ENCODE measurements at places on chromosomes 1 and 21.

- H3K36me3 ChIP-seq, result no peaks in the 10 kb centered on the region
- peaks cover 31% of the 10 kb centered on the region for H3K4me1 ChIP-seq
- peak overlapping the region; percentile 91 for H3K27ac ChIP-seq
- no peak for DNase-seq
- H3K4me3 ChIP-seq, result peak overlapping the region; percentile 82
Measured at GRCh38 chr1:225651872-225652728, 823 bp downstream of the ENAH start.

DNA sequence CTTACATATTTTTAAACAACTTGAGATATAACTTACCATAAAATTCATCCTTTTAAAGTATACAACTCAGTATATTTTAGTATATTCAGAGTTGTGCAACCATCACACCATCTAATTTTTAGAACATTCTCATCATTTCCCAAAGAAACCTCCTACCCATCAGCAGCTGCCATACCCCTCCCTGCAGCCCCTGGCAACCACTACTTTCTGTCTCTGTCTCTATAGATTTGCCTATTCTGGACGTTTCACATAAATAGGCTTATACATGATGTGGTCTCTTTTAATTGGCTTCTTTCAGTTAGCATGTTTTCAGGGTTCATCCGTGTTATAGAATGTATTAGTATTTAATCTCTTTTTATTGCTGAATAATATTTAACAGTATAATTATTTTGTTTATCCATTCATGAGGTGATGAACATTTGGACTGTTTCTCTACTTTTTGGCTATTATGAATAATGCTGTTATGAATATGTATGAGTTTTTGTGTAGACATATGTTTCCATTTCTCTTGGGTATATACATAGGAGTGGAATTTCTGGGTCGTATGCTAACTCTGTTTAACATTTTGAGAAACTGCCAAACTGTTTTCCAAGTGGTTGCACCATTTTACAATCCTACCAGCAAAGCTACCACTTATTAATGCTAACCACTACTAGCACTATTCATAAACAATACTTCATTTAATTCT lies 29.5 kb downstream of the WDR26 start:
- H3K4me1 ChIP-seq, result peaks cover 10% of the 10 kb centered on the region
- no peak for DNase-seq
- no peak overlapping the region for H3K4me3 ChIP-seq
- no peak overlapping the region for H3K27ac ChIP-seq

DNA sequence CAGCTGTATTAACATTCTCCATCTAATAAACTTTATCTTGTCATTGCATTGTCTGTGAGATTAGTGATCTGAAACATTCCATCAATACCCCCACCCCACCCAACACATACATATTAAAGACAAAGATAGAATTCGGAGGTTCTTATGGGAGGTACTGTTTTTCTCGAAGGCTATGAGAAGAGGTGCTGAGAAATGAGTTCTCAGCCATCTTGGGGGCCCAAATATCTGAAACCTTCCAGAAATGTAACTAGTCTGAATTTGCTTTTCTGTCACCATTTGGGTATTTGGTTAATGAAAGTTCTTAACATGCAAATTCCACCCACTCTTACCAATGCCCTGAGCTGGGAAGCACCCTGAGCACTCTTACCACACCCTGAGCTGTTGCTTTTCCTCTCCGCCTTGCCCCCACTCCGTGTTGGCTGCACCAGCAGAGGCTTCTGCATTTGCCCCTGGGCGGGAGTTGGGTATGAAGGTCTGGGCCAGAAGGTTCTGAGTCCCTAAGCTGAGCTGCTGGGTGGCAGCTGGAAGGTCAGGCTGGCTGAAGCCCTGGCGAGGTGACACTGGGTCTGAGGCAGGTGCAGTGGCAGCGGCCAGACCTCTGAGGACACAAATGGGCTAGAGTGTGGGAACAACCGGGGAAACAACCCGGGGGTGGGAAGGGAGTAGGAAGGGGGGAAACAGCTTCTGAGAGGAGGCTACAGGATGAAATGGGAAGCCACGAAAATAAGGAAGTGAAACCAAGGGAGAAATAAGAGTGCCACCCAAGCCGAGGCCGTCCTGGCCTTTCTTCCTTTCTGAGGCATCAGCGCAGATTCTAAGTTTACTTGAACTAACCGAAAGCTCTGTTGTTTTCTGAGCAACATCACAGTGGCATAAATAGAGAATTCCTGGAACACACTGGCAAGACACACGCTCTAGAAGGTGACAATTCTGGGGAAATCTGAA lies 26.3 kb upstream of the IER5 start:
- peaks cover 29% of the 10 kb centered on the region for H3K4me1 ChIP-seq
- no peaks in the 10 kb centered on the region for H3K36me3 ChIP-seq
- peak overlapping the region; percentile 61 for H3K27ac ChIP-seq
- H3K27me3 ChIP-seq, result no peaks in the 10 kb centered on the region
- peak; percentile 75 for DNase-seq
- H3K4me3 ChIP-seq, result no peak overlapping the region

- no peak overlapping the region for H3K4me3 ChIP-seq
- H3K27me3 ChIP-seq, result no peaks in the 10 kb centered on the region
- H3K27ac ChIP-seq, result peak overlapping the region; percentile 18
- H3K4me1 ChIP-seq, result peaks cover 62% of the 10 kb centered on the region
- no peak for DNase-seq
Measured at GRCh38 chr1:25704267-25704691, 87.7 kb downstream of the MAN1C1 start.

DNA sequence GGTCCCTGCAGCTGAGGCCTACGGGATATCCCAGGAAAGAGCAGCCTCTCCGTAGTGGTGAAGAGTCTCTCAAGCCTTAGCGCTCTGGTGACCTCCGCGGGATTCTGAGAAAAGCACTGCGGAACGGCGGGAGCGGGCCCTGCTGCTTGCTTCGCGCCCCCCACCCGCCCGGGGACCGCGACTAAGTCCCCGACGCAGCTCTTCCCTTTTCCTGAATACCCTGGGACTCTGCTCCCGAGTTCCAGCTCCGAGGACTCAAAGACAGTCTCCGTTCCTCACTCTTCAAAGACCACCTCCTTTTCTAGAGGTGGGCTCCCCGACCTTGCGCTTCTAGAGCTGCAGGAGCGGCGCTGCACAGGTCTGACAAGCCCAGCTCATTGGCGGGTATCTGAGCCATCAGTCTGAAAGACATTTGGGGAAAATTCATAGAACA lies 3.6 kb upstream of the PRRX1 start:
- no peaks in the 10 kb centered on the region for H3K36me3 ChIP-seq
- peaks cover 28% of the 10 kb centered on the region for H3K4me1 ChIP-seq
- no peak overlapping the region for H3K27ac ChIP-seq
- H3K27me3 ChIP-seq, result peaks cover 64% of the 10 kb centered on the region
- no peak overlapping the region for H3K4me3 ChIP-seq

DNA sequence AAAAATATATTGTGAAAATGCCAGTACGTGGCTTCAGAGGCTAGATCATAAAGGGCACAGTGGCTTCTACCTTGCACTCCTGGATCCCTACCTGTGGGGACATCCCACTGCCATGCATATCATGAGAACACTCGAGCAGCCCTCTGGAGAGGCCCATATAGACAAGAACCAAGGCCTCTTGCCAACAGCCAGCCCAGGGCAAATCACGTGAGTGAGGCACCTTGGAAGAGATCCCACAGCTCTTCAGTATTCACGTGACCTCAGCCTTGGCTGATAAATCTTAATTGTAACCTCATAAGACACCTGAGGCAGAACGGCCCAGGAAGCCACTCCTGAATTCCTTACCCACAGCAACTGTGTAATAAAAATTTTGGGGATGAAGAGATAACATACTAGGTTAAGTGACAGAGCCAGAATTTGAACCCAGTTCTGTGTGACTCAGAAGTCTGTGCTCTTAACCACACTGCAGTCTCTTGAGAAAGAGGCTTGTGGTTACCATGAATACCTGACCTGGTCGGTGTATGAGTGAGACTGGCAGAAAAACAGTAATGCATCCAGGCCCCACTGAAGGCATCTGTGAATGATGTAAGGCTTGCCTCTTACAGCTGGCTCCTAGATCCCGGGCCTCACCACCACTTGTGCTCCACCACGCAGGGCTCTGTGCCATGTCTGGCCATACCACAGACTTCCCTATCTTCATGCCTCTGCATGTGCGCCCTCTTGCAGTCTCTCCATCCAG lies 6.9 kb upstream of the A3GALT2 start:
- H3K27ac ChIP-seq, result peak overlapping the region; percentile 25
- DNase-seq, result peak; percentile 76

DNA sequence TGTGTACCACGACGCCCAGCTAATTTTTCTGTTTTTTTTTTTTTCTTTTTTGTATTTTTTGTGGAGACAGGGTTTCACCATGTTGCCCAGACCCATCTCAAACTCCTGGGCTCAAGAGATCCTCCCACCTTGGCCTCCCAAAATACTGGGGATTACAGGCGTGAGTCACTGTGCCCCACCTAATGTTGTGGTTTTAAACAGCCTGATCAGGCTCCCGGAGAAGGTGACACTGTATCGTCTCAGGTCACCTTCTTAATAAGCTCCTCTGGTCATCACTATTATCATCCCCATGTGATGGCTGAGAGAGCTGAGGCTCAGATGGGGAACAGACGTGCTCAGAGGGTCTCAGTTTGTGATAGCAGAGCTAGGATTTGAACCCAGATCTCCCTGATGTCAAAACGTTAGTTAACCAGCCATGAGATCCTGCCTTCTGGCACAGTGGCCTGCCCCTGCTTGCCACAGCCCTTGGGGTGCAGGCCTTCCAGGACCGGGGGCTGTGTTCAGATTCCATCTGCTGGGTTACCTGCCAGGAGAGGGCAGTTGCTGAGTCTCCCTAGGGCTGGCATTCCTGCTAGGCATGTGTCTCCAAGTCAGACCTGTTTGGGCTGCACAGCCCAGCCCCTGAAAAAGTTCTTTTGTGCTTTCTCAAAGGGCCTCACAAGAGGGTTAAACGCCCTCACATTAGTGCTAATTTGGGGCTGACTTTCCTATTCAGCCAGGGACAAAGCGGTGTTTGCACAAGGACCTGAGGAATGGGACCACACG lies 32.7 kb upstream of the GRHL3 start:
- H3K4me3 ChIP-seq, result no peak overlapping the region
- peaks cover 4% of the 10 kb centered on the region for H3K27me3 ChIP-seq
- DNase-seq, result no peak
- H3K36me3 ChIP-seq, result no peaks in the 10 kb centered on the region
- H3K4me1 ChIP-seq, result peaks cover 29% of the 10 kb centered on the region

DNA sequence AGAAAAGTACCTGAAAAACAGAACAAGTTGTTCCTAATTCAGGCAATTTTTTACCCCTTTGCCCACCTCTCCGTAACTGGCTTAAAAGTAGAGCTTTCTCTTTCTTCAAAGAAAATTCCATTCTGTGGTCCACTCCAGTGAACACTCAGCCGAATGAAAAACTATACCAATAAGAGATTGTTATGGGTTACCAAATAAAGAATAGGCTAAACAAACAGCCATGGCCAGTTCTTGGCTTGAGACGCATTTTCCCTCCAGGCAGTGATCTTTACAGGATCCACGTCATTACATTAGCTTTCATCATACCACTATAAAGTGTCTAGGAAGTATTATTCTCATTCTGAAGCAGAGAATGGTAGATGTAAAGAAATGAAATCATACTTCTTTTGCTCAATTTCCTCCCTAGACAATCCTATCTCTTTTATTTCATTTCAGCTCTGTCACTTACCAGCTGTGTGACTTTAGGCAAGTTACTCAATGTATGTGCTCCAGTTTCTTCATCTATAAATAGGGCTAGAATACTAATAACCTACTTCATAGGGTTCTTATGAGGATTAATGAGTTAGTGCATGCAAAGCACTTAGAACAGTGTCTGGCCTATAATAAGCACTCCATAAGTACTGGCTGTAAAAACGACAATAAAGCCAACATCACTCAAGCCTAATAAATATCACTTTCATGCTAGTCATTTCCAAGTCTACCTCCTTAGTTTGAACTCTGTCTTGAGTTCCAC lies 26.5 kb upstream of the TRIM45 start:
- peaks cover 5% of the 10 kb centered on the region for H3K27me3 ChIP-seq
- H3K4me3 ChIP-seq, result no peak overlapping the region
- H3K27ac ChIP-seq, result no peak overlapping the region
- DNase-seq, result no peak
- H3K36me3 ChIP-seq, result no peaks in the 10 kb centered on the region
- H3K4me1 ChIP-seq, result no peaks in the 10 kb centered on the region

GRCh38 chr1:68801440-68801839 lies 304.6 kb upstream of the DEPDC1 start:
- DNase-seq, result no peak
- peaks cover 8% of the 10 kb centered on the region for H3K4me1 ChIP-seq
- H3K27me3 ChIP-seq, result no peaks in the 10 kb centered on the region
- H3K36me3 ChIP-seq, result no peaks in the 10 kb centered on the region
- H3K27ac ChIP-seq, result no peak overlapping the region
- no peak overlapping the region for H3K4me3 ChIP-seq

GRCh38 chr1:160129046-160129445 lies 13.5 kb downstream of the ATP1A2 start:
- no peaks in the 10 kb centered on the region for H3K27me3 ChIP-seq
- no peaks in the 10 kb centered on the region for H3K36me3 ChIP-seq
- no peak for DNase-seq
- no peak overlapping the region for H3K27ac ChIP-seq

GRCh38 chr1:33519240-33519884 lies 46.9 kb downstream of the ZSCAN20 start:
- no peak overlapping the region for H3K4me3 ChIP-seq
- no peaks in the 10 kb centered on the region for H3K27me3 ChIP-seq
- no peak overlapping the region for H3K27ac ChIP-seq
- H3K4me1 ChIP-seq, result no peaks in the 10 kb centered on the region
- DNase-seq, result no peak

DNA sequence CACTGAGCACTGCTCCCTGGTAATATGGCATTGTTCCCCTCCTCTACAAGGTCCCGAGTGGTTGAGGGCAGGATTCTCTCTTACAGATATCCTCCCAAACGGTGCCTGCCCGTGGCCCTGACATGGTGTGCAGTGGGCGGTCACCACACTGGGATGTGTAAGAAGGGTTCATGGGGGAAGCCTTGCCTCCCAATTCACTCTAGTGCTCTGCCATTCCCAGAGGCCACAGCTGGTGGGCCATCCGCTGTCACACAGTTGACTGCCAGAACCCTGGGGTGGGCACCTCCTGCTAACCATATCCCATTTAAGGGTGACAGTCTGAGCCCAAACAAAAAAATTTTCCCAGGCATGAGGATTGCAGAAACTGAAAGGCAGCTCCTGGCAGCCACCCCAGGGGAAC lies 9.1 kb downstream of the GJA5 start:
- H3K27me3 ChIP-seq, result no peaks in the 10 kb centered on the region
- H3K36me3 ChIP-seq, result no peaks in the 10 kb centered on the region
- DNase-seq, result no peak
- no peak overlapping the region for H3K27ac ChIP-seq

DNA sequence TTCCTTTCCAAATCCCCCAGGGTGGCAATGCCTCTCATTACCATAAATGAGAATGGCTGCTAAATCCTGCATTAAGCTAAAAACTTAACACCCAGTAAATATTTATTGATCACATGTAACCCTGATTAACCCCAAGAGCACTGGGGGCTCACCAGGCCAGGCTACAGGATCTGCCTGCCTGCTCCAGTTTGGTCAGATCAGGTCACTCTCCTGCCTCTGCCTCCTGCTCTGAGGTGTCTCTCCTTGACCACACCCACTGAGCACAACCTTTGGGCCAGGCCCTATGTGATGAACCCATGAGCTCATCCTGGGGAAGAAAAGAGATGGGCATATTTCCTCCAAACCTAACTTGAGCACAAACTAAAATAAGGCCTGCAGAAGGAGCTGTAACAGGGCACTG lies 93.5 kb downstream of the TRABD2B start:
- no peaks in the 10 kb centered on the region for H3K4me1 ChIP-seq
- no peak overlapping the region for H3K27ac ChIP-seq
- no peak for DNase-seq
- H3K4me3 ChIP-seq, result no peak overlapping the region
